ENCODE measurements at places on chromosomes 6 and 20. TPM values are rescaled to one million over a fixed set of nuclear protein-coding genes. Genes with fewer than 3 reads are reported as not detected.

Gene CCM2L
- 2.2 TPM for total RNA-seq

Gene ENPP1
- 0.74 TPM for total RNA-seq

Gene DYNLT1
- 46.5 TPM for total RNA-seq

Gene ZNF334
- 17.5 TPM for total RNA-seq

Gene GLO1
- 56.3 TPM for total RNA-seq

Gene HDGFL1
- under 0.01 TPM for total RNA-seq

Gene C20orf202
- 0.49 TPM for total RNA-seq

Gene CALHM5
- total RNA-seq: 0.25 TPM

Gene C6orf141
- 0.74 TPM for total RNA-seq

Gene BPIFB1
- total RNA-seq: not detected

Gene MTFR2
- total RNA-seq: 0.25 TPM

Gene CD93
- total RNA-seq: 11.3 TPM

Gene VGLL2
- total RNA-seq: not detected

Gene POU5F1
- not detected for total RNA-seq

Gene LYRM2
- 16.7 TPM for total RNA-seq

Gene SUN5
- total RNA-seq: not detected

Gene MYCT1
- total RNA-seq: 3.0 TPM
